ENCODE measurements at places on chromosomes 2 and 18.

DNA sequence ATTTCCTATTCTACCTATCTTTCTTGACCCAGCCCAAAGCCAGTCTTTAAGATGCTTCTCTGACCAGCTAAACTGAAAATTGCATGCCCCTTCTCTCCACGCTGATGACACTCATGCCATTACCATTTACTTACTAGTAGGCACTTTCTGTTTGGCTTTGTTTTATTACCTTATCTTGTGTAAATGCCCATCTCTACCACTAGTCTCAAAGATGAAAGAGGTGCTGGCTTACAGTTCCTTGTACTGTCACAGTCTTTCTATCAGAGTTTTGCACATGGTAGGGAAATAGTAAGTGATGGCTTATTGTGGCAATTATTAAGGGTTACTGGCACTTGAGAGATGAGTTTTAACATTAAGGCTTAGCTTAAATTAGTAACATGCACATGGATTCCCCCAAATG lies 352.1 kb downstream of the RBM43 start:
- DNase-seq, result no peak

- no peak for DNase-seq
These were observed 12.5 kb upstream of the GYPC start for GRCh38 chr2:126643431-126643830.

DNA sequence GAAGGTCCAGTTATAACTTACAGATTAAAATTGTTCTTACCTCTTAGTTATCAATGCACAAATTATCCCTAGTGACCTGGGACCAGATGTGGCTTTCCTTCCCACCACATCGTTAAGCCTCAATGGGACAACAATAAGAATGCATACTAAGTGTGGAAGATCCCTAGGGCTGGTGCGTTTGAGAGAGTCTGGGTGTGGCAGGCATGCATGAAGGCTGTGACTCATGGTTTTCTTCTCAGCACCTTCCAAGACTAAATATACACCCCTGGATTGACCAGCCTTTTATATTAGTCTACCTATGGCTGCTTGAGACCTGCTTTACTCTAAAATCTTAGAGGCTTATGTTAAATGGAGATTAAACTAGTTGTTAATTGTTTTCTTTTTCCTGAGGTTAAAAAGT lies 261.7 kb upstream of the SLC14A2 start:
- no peak for DNase-seq

DNA sequence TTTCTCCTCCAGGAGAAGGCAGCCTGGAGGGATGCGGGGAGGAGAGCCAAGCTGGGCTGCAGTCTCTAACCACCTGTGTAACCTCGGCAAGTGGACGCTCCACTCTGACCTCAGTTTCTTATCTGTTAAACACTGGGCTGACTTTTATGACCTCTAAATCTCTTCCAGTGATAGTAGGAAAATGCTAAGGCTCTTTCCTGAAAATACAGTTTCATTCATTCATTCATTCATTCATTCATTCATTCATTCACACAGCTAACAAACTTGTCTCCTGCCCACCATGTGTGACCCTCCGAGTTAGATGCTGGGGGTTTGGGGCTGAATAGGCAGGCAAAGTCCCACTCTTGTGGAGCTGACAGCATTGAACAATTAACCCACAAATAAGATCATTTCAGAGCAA lies 9.3 kb downstream of the PROM2 start:
- no peak for DNase-seq

DNA sequence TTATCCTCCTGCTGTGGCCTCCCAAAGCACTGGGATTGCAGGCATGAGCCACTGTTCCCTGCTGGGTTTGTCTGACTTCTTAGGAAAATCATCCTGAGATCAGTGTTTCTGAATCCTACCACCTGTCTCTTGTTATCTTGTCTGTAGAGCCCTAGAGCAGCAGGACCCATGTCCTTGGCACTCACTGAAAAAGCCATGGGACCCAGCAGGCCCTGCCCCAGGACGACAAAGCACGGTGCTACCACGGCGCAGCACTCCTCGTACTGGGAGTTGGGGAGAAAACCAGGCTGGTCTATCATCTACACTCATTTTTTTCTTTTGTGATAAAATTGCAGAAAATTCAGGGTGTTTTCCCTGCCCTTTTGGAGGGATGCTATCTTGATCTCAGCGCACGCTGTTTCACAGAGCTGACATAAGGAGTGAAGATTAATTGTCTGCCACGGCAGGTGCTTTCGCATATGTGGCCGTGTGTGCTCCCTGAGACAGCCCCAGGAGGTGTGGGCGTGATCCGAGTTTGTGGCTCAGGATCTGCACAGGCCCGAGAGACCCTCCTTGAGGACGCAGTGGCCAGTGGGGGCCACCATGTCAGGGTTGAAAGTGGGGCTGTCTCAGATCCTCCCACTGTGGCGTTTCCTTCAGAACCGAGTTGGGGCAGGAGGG lies 179.1 kb downstream of the LDLRAD4 start:
- DNase-seq, result no peak

DNA sequence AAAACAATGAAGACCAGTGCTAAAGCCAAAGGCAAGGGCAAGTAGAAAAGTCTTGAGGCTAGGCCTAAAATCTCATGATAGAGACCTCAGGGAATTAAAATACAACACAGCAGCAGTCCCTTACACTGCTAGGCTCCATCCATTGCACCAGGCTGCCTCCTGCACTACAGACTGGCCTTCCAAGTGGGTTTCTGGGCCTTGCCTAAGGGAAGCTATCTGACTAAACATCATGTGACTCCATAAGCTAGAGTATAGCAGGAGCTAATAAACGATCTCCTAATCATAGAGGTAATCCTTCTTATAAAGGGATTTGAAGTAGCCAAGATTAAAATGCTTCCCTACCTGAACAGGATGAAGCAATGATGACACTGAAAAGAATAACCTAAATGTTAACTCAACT lies 77.6 kb upstream of the NFU1 start:
- no peak for DNase-seq

DNA sequence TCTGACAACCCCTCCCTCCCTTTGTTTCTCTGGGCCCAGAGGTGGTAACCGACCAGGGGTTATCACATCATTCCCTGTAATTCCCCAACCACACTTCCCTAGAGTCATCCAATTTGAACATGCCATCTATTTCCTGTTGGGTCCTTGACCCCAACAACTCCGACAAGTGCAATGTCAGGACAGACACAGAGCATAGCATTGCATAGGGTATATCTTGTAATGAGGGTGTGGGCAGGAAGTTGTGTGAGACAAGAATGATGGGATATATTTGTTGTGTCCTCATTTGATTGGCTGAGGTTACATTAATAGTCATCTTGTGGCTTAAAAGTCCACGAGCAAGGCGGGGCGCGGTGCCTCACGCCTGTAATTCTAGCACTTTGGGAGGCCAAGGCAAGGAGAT lies 33.4 kb upstream of the CNOT11 start:
- no peak for DNase-seq

DNA sequence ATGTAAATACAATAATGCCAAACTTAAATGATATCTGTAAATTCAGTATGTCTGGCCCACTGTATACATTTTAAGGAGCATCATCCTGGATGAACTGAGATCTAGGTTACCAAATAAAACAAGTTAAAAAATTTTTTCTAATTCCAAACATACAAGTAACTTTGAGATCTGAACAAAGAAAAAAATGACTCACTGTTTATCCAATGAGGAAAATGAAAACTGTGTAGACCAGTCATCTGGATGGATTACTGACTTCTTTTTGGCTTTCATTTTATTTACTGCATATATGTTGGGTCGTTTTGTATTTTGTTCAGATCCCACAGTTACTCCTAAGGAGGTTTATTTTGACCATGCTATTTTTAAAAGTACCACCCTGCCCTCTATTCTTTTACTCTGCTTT lies 189.8 kb downstream of the RBM43 start:
- DNase-seq, result no peak

GRCh38 chr2:153834662-153835061 lies 37.1 kb upstream of the GALNT13 start:
- no peak for DNase-seq

DNA sequence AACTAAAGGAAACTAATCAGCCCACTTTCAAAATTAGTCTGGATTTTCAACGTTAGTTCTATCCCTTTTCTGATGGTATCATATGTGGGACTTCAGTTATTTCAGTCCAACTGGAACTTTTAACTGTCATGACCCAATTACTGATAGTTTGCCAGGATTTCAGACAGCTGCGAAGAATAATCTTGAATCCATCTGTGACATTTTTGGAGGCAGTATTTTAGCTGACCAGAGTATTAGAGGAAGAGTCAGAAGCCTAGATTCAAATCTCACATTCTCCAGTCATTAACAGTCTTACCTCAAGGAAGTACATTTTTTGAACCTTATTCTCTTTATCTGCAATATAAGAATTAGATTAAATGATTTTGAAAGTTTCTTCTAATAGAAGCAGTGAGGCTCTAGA lies 81.3 kb downstream of the PTRHD1 start:
- no peak for DNase-seq

DNA sequence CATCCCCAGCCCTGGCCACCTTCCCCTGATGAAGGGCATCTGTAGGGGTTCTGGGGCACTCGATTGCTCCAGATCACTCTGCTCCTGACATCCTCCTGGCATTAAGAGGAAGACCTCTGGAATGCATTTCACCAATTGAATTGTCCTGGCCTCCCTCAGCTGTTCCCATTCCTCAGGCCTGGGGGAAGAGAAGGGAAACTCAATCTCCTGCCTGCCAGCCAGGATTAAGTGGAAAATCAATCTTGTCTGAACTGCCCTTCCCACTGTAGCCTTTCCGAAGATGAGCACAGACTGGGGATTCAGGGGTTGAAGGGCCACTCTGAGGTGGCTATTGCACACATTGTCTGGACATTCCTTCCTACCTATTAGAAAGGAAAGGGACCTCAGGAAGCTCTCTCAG lies 99.8 kb downstream of the ALK start:
- no peak for DNase-seq

GRCh38 chr2:172609488-172609887 lies 53.6 kb downstream of the PDK1 start:
- DNase-seq, result no peak

- no peak for DNase-seq
These were observed 252.3 kb downstream of the MYCN start for GRCh38 chr2:16192416-16193216.

DNA sequence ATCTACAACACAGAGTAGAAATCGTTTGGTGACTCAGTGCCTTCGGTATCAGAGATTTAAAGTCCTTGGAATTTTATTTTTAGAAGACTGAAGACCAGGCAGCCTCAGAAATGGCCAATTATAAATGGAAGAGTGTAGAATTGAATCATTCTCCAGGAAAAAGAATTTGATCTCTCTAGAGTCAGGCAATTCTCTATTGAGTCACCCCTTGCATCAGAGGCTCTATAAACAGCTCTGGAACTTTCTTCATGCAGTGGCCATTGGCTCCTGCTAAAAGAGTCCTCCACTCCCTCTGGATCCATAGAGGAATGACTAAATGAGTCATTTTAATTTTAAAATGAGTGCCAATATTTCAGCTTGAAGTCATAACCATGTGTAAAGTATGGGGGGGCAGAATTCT lies 816.2 kb downstream of the TDRD15 start:
- DNase-seq, result no peak

- DNase-seq, result no peak
These were observed 107.9 kb upstream of the TTC39C start for GRCh38 chr18:23906658-23907057.

DNA sequence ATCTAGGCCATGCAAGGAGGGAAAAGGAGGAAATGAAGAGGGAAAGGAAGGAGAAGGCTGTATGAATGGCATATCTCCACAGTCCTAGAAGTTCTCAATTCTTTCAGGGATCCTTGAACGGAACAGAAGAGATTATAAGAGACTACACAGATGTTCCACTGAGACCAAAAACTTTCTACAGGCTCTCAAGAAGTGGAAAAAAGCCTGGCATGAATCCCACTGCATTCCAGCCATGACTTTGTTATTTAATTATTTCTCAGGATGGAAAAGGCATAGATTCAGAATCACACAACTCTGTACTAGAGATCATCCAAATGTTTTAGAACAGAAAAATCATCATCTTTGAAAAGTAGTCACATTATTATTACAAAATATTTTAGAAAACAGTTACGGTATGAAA lies 131.7 kb upstream of the CDH20 start:
- DNase-seq, result no peak

DNA sequence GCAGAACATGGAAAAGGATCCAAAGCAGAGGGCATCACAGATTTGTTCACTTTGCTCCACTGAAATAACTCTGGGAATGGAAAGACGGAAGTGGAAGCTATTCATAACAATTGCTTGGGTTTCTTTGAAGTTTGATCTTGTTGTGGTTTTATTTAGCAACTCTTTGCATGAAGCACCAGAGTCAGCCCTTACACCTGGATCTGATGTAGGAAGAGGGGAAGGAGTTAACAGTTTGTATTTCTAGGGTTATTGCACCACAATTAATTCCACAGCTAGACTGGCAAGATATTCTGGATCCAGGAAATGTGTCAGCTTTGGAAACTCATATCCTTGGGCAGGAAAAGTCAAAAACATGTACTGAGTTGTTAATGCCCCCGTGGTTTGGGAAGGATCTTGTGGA lies 1143.4 kb downstream of the CNTNAP5 start:
- DNase-seq, result no peak

DNA sequence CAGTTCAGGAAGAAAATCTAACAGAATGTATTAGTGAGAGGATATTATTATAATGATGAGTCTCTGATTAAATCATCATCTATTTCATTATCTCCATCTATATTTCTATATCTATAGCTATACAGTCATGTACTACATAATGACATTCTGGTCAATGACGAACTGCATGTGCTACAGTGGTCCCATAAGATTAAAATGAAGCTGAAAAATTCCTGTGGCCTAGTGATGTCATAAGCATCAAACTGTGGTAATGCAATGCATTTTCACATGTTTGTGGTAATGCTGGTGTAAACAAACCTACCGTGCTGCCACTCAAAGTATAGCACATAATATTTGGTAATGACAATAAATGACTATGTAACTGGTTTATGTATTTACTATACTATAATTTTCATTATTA lies 1127.9 kb upstream of the CHAC2 start:
- no peak for DNase-seq

DNA sequence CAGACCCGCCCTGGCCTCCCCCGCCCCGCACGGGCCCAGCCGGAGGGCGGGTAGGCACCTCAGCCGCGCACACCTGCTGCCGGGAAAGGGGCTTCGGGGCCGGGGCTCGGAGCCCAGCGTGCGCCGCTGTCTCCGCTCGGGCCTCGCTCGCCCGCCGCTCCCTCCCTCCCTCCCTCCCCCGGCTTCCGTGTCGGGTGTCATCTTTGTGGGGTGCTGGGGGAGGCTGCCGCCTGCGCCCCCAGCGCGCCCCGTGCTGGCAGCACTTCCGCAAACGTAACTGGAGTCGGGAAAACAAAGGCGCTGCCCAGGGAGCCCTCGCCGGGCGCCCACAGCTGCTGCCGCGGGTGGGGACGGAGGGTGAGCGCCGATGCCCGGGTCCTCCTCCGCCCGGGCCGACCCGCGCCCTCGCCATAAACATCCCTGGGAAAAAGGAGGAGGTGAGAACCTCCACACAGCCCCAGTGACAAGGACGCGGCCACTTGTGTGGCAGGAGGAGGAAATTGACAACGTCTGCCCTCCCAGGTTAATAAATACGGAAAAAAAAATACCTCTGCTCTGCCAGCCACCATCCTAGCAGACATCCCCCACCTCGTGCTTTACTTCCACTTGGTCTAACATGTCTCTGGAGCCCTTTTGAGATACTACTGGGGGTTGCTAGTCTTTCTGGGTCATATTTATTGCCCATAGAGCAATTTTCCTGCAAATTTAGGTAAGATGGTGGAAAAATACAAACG lies 550 bp downstream of the MFSD6 start:
- peak; percentile 46 for DNase-seq

All from nucleus accumbens (tissue), 56 donors.